Spinal cord (tissue), 10 donors: ENCODE measurements at places on chromosomes 4 and X.

GRCh38 chr4:3302173-3302785, 9.5 kb downstream of the RGS12 start:
- no peak for DNase-seq

DNA sequence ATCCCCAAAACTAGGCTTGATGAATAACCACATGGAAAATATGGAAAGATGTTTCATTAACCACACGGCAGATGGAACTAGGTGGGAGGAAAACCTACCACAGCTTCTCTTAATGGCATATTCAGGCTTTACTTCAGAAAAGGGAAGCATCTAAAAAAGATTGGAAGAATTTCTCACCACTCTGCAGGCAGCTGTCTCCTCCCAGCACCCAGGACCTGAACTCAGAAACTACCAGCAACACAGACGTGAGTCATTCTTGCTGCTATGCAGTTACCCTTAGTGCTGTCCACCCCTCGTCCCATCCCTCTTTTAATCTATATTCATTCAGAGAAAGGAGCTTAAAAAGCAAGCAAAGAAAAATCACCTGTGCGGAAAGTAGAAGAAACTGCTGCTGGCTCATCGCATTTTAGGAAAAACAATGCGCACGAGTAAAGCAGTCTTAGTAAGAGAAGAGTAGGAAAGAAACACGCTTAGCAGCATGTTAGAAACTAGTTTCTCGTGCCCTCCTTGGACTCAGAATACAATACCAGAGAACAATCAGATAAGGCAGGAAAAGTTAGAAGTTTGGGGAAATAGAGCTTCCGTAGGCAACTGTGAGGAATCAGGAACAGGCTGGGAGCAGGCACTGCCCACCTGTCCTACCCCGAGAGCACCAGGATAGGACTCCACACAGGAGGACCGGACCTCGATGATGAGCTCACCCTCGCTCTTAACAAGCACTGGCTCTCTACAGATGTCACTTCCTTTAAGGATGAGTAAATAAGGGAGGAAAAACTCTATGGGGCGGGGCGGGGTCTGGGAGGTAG, 48.1 kb upstream of the ENPP6 start:
- DNase-seq = no peak

DNA sequence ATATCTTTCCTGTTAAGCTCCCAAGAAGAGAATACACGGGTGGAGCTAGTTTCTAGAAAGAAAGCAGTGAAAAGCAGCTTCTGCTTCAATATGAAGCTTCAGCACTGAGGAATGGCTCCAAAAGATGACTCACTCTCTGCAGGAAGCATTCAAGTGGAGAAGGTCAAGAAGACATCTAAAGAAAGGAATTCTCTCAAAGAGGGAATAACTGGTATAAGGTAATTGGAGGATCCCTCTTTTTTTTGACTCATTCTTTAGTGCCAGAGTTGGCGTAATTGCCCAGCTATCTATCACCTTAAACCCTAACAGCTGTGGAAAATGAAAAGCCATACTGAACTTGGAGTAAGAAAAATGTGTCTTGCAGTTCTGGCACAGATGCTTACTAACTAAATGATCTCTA, 3.5 kb downstream of the EDA2R start:
- DNase-seq = no peak

GRCh38 chr4:48337731-48338130, 3.6 kb upstream of the SLAIN2 start:
- no peak for DNase-seq

GRCh38 chr4:79757600-79757999, 315.4 kb downstream of the ANTXR2 start:
- peak; percentile 9 for DNase-seq

- DNase-seq = no peak
Measured at GRCh38 chr4:147633113-147633512, 15.9 kb downstream of the TMEM184C start.

DNA sequence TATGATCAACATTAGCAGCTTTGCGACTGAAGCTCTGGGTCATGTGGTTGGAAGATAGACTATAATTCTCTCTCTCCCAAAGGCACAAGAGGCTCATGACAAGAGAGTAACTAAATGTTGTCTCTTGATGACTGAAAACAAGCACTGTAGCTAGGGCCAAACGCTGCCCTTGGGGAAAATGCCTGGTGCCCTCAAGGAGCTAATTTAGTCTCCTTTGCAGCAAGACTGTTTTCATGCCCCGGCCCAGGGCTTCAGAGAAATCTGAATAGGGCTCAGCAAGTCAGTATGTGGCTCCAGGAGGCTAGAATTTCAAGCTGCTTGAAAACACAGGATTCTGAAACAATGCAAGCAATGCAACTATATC, 411.9 kb downstream of the GPAT3 start:
- DNase-seq = no peak

DNA sequence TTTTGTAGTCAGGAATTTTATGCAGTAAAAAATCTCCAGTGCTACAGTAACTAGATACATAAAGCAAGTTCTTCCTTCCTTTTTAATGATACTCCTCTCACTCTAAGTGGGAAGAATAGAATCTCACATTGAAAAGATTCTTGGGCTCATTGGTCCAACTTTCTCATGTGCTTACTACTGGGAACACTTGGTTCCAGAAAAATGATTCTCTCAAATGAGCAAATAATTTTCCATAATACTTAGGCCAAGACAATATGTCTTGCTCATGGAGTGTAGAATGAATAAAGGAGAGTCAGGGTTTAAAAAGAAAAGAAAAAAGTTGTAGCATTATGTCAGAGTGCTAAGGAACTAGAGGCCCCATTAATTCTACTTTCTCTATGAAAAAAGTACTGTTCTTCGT, 197.8 kb downstream of the RASL11B start:
- no peak for DNase-seq

DNA sequence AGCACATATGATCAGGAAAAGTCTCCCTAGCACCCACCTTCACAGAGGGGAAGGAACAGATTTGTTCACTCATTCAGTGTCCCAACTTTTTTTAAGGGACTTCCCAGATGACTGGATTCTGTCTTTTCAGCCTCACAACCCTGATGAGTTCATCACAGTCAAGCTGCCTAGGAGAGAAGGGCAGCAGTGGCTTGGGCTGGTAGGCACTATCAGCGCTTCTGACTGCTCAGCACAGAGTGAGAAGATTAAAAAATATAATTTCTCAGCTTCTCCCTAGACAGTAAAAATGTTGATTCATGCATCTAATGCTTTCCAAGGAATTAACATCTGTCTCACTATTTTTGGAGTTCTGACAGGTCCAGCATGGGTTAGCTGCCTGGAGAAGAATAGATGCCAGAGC, 328.2 kb downstream of the DTHD1 start:
- no peak for DNase-seq

DNA sequence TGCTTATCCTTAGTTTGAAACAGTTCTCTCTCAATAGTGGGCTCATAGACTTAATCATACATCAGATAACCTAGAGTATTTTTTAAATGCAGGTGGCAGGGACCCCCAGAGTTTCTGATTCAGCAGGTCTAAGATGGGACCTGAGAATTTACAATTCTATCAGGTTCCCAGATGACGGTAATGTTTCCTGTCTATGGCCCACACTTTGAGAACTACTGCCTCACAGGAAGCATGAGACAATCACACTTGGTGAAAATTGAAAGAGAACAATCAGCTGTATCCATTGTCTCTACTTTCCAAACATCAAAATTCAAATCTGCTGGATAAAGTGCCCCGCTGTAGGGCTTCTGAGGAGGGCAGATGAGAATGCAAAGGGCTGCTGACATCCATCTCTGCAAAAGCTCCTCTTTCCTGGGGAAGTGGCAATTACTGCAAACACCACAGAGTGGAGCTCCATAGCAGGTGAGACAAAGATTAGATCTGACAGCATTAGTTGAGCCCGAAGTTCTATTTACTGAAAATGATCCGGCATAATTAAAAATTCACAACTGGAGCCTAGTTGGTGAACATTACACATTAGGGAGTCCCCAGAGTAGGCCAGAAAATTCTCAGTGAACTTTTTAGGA, 187.8 kb upstream of the MBNL3 start:
- no peak for DNase-seq

GRCh38 chr4:173318648-173319211, 15.4 kb downstream of the HMGB2 start:
- DNase-seq = no peak

- DNase-seq = no peak
Measured at GRCh38 chrX:136828830-136829229, 48.1 kb upstream of the ARHGEF6 start.

DNA sequence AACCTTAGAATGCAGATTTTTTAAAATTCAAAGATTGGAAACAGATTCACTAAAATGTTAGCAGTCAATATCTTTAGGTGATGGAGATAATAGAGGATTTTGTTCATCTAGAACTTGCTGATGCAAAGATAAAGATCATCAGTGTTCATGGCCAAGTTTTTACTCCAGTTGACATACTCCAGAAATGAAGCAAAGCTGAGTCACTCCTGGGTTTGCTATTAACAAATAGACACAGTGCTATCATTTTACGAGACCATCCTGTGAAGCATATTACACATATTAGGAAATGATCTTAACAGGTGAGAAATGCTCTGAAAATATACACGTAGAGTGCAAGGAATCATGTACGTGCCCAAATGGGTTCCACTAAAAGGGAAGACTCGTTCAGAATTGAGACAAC, 170.6 kb upstream of the FAM9B start:
- no peak for DNase-seq

DNA sequence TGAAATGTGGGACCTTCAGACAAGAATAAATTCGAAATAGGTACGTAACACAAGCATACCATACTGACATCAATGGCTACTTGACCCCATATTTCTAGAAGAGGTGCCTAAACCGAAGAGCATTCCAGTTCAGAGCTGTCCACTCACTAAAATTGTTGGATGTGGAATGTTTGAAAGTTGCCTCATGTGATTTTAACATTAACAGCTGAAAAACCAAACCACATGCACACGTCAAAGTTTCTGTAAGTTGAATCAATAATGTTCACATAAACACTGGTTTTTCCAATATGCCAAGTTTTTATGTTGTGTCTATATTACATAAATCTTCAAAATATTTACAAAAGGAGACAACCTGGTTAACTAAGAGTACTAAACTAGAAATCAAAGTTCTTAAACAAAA, 3.5 kb downstream of the UBE2D3 start:
- DNase-seq = no peak

GRCh38 chrX:154411981-154412340, 622 bp downstream of the TAFAZZIN start:
- DNase-seq = no peak

DNA sequence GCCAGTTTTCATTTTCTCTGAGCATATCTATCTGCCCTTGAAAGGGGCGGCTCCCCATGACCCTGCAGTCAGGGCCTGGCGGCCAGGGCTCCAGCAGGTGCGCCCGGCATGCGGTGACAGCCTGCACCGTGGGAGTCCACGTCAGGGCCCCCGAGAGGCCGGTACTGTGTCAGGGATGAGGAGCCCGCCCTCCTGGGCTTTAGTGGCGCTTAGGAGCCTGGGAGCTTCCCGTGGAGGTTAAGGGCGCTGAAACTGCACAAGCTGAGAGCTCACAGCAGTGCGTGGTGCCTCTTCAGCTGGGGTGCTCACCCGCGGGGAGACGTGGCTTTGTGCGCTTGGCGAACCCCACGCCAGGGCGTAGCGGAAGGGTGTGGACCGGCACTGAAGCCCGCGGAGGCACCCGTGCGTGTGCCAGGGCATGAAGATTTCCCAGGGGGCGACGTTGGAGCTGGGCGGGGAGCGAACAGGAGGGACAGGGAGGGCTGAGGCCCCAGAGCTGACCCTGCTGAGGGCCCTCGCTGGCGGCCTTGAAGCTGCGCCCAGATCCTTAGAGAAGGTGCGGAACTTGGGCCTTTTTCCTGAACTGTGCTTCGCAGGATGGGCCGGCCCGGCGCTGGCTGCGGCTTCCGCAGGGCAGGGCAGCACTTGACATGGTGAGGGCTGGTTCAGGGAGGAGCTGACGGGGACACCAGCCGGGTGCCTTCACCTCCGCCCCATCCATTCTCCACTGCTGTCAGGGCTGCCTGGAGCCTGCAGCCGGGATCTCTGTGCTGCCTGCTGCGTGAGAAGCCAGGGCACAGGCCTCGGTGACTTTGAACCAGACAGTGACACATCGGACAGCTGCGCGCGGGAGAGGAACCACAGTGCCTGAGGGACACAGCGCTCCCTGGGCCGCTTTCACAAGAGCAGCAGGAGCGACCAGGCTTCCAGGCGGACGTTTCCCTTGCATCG, 32.9 kb downstream of the HTT-AS start:
- no peak for DNase-seq

DNA sequence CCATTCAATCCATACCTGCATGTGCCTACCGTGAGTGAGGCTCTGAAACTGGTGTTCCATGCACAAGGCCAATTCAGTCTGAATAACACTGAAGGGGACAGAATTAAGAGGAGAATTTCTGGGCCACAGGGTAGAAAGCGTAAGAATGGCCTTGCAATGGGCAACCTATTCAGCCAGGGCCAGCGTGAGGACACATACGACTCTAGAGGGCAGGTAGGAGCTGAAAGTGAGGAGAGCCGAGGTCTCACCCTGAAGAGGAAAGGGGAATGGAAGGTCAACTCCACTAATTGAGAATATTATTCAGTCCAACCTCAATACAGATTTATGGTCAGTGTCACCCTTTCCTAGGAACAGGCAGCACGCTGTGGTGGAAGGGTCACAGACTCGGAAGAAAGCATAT, 202.2 kb downstream of the TRIML1 start:
- no peak for DNase-seq

GRCh38 chrX:119503484-119503861, 35.2 kb downstream of the SLC25A5 start:
- DNase-seq = no peak

GRCh38 chrX:83771664-83772063, 89.3 kb upstream of the CYLC1 start:
- DNase-seq = no peak

DNA sequence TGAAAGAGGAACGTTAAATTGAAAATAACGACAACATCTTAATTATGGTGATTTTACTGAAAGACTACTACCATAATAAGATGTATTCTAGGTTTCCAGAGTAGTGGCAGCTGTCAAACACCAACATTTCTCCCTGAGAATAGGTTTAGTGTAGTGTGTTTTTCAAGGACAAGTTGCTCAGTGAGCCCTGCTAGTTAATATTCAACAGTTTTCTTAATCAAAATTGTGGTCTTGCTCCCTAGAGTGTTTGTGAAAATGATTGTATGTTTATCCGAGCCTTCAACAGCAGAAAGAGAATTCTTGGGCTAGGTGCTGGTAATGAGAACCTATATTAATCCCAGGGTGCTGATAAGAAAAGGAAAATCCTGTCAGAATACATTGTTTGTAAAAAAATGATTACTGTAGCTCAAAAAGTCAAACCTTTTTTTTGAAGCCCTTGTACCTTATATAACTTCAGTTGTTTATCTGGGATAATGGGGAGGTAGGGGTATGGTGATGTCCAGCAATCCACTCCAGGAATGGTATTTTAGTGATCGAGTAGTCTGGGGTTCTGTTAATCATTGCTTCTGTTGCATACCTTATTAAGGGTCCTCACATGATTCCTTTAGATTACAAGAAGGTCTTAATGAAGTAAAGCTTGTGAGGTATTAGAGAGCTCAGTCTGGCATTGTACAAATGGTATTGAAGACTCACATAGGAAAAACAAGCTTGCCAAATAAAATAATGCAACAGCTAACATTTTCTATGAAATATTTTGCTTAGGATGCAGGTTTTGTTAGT, 110.7 kb downstream of the CCSER1 start:
- DNase-seq = no peak

GRCh38 chr4:79176351-79176750, 149.5 kb downstream of the NAA11 start:
- no peak for DNase-seq
